ENCODE measurements at places on chromosomes 1 and 21.

GRCh38 chr21:41289431-41289830 is 27.2 kb upstream of the FAM3B start:
- no peak for DNase-seq

- DNase-seq, result no peak
These were observed 57.2 kb upstream of the SGIP1 start for GRCh38 chr1:66476774-66477173.

- DNase-seq, result no peak
These were observed 1652.2 kb downstream of the BRINP3 start for GRCh38 chr1:188825471-188825870.

GRCh38 chr1:179871940-179872339 is 5.7 kb downstream of the TOR1AIP2 start:
- DNase-seq, result no peak

- no peak for DNase-seq
These were observed 54.6 kb upstream of the PRDX6 start for GRCh38 chr1:173422456-173422976.

- no peak for DNase-seq
These were observed 2.5 kb upstream of the DENND2D start for GRCh38 chr1:111202707-111203623.

DNA sequence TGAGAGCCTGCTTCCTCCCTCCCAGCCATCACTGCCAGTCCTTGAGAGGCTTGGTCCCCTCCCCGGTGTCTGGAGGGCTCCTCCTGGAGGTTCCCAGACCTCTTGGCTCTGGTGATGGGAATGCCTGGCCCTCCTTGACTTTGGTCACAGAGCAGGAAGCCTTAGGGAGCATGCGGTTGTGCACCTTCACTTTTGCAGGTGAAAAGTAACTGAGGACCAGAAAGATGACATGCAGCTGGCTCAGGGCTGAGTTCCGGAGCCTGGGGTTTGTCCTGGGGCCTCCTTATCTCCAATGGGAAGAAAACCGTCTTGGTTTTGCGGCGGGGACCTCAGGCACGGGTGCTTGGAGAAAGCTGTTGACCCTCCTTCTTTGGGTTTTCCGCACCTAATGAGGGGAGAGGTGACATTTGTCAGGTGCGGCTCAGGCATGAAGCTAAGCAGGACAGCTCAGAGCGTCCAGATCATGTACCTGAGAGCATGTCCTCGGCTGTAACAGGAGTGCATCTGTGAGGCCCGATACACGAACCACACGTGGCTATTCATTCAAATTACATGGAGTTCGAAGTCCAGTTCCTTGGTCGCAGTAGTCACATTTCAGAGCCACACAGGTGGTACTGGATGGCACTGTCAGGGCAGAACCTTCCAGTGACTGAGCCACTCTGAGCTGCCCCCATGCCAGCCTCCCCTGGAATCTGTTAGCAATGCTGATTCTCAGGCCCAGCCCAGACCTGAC is 608 bp upstream of the MX2 start:
- DNase-seq, result no peak

DNA sequence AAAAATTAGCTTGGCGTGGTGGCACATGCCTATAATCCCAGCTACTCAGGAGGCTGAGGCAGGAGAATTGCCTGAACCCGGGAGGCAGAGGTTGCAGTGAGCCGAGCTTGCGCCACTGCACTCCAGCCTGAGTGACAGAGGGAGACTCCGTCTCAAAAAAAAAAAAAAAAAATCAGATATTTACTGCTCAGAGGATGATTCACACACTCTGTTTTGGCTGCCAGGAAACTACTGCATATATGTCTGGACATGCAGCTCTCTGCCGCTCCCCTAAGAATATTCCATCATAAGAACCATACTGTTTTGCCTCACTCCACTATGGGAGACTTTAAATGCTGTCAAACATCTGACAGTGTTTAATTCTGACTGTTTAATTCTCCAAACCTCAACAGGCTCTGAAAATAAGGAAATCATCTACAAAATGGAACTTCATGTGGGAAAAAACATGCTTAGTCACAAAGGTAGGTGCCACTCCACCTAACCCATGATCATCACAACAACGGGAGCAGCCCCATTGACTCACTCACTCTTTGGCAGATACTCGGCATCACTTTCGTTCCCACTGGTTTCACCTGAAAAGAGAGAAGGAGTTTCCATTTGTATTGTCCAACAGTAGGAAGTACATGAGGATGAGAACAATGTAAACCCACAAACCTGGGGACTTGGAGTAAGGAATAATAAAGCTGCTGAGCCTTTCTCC is 29.3 kb upstream of the BCAS2 start:
- DNase-seq, result no peak

DNA sequence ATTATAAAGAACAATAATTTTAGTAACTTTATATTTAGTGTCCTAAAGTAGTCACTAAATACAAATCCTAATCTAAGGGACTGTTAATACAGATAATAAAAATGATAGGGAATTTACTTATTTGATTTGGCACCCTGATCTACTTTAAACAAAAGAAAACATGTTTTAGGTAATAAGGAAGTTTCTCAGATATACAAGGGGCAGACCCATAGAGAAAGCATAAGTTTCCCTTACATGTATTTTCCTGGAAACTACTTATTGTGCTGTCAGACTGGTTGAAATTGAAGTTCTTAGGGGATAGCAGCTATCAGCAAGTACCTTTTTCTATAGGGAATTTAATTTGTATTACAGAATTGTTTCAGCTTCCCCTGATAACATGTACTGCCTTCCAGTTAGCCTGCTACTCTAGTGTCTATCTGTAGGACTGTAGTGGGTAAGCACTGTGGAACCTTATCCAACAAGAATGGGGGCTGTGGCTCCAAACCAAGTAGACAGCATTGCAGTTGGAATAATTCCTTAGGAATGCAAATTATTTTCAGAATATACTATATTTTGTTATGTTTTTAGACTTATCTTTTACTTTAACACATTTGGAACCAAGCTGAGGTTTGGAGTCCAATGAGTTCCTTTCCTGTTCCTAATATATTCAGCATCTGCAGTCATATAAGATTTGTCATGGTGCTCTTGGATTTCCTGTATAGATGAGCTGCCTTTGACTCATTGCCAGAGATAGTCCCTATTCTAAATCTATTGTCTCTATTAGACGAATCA is 14.7 kb downstream of the MSH4 start:
- DNase-seq, result no peak

DNA sequence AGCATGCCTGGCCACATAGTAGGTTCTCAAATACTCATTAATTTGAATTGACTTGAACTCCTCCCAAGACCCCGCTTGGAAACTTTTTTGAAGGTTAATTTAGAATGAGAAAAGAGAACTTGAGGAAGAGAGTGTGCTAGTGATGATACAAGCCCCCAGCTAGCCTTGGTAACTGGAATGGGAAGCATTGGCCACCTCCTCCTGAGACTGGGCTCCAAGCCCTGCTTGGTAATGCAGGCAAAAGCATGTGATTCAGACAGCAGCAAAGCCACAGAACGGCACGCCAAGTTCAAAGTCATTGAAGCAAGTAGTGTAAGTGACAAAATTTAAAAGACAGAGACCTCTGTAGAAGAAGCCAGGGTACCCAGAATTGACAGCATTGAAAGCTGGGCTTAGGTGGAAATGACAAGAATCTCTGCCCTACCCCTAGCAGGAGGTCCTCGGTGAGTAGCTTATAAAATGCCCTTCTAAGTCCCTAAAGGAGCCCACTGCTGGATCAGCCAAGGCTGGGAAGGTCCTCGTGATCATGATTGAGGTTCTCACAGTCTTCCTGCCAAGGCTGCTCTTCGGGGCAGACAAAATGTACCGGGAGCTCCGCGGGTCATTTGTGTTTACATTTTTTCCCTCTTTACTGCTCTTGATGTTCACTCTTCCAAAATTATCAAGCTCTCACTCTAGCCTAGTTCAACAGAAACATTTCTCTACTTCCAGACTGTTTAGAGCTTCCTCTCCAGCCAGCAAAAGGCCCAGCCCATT is 99.4 kb downstream of the TSEN15 start:
- no peak for DNase-seq

DNA sequence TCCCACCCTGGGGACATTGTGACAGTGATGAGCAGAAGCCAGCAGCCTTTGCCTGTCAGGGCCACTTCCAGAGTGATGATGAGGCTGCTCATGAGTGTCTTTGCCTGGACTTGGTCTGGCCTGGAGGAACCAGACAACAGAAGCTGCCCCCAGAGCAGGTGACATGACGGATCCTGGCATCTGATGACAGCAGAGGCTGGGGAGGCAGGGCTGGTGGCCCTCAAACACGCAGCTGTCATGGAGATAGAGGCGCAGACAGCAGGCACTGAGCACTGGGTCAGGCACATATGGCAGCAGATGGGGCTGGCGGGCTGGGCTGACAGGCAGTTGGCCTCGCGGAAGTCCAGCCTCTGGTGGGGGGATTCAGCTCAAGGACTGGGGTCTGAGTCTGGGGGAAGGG is 66.4 kb upstream of the STUM start:
- DNase-seq, result no peak

DNA sequence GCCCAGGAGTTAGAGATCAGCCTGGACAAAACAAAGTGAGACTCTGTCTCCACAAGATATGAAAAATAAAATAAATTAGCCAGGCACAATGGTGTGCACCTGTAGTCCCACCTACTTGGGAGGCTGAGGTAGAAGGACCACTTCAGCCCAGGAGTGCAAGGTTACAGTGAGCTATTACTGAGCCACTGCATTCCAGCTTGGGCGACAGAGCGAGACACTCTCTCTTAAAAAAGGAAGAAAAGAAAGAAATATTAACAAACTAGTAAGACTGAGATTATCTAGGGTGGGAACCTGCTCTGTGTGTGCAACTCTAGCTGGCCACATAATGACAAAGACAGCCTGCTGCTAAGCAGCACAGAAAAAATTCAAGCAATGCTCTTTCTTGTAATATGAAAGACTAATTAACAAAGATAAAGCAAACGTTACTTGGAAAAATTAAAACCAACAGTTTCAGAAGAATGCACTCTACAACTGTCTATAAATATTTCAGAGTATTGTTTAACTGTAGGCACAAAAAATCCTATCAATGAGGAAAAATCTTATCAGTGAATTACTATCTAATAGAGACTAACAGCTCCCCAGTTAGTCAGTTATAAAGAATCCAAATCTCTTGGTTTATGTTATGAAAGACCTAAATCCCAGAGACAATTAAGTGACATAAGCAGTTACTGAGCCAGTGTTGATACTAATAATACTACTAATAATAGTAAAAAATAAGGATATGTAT is 74.5 kb downstream of the ENAH start:
- no peak for DNase-seq

DNA sequence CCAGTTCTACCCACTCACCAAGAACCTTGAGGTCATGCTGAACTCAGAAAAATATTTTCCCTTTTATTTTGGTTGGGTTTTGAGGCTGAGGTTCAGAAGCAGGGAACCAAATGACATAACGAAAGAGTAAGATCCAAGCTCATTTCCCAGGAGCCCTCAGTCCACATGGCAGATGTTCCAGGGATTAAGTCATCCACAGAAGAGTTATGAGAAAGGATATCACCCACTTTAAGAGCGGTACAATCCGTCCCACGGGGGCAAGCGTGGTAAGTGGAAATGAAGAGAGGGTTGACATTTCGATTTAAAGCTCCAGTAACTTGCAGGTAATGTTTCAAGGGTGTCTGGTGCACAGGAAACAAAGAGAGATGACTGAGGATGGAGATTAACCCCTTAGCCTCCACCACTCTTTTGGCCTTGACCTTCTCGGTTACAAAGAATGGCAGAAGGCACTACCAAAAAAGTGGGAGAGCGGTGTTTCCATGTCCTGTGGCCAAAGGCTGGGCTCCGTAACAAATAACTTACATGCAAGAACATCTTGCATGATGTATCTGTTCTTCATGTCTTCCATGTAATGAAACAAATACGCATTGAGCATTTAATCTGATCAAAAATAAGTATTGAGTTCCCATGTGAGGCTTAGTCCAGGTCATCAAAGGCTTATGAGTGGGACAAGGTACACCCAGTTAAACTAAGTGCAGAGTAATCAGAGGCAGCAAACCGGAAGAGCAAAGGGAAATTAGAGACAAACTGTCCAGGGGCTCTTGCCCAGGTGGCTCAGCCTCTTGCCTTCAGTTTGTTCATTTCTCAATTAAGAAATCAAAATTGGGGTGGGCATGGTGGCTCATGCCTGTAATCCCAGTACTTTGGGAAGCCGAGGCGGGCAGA is 241.4 kb downstream of the TOMM20 start:
- DNase-seq, result no peak

GRCh38 chr1:206039046-206039973 is 13.7 kb upstream of the RHEX start:
- no peak for DNase-seq

- no peak for DNase-seq
These were observed 239.3 kb downstream of the ASTN1 start for GRCh38 chr1:176925223-176925622.

- DNase-seq, result no peak
These were observed 109.1 kb downstream of the SLC45A1 start for GRCh38 chr1:8426996-8427395.

DNA sequence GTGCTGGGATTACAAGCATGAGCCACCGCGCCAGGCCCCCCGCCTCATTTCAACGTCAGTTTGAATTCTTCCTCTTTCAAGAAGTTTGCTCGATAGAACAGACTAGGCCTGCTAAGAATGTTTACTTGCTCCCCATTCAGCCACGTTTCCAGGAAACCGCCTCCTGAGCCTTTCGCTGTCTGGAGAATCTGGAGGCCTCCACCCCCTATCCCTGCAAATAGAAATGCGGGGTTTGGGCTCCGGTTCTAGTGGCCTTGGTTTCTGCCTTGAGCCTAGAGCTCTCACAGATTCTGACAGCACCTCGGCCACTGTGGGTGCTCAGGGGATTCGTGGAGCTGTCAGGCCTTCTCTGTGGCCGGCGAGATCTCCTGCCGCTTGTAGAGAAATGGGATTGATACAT is 84.3 kb downstream of the UBIAD1 start:
- DNase-seq, result no peak

- DNase-seq, result no peak
These were observed 86.0 kb downstream of the SIM2 start for GRCh38 chr21:36784947-36785346.

All from activated CD4-positive, alpha-beta T cell treated with anti-CD3 and anti-CD28 coated beads, Interleukin-2, amount 50 U/mL, for 24 hours (primary cell).